GM23338 (cell line): ENCODE measurements at places on chromosomes 7 and 10. TPM values are rescaled to one million over a fixed set of nuclear protein-coding genes. Genes with fewer than 3 reads are reported as not detected.

PLPP4 gene
- 0.31 TPM in 1 of 2 replicates, not detected in the other for total RNA-seq

HNRNPF gene
- 346 and 378 TPM in 2 replicates for total RNA-seq

VWDE gene
- 35.3 and 45.5 TPM in 2 replicates for total RNA-seq

DEPP1 gene
- 0.12 and 1.3 TPM in 2 replicates for total RNA-seq

COL26A1 gene
- 51.7 and 55.0 TPM in 2 replicates for total RNA-seq

C10orf90 gene
- total RNA-seq = 0.43 and 0.76 TPM in 2 replicates

C10orf143 gene
- 0.21 and 0.62 TPM in 2 replicates for total RNA-seq

FGFR2 gene
- 82.5 and 106 TPM in 2 replicates for total RNA-seq

TDRD1 gene
- 1.5 and 1.7 TPM in 2 replicates for total RNA-seq

GAD2 gene
- total RNA-seq = 0.56 and 5.6 TPM in 2 replicates

LIPF gene
- not detected in 2 replicates for total RNA-seq

ELFN1 gene
- 3.5 and 5.0 TPM in 2 replicates for total RNA-seq

PIP gene
- not detected in 2 replicates for total RNA-seq

LRRN3 gene
- 0.23 TPM in 1 of 2 replicates, not detected in the other for total RNA-seq

SCD gene
- 781 and 816 TPM in 2 replicates for total RNA-seq

LRMDA gene
- 0.90 TPM in 1 of 2 replicates, not detected in the other for total RNA-seq

SGCE gene
- total RNA-seq = 46.1 and 52.1 TPM in 2 replicates

SPACDR gene
- total RNA-seq = 0.52 TPM in 1 of 2 replicates, not detected in the other

PRRT4 gene
- total RNA-seq = 0.56 and 1.0 TPM in 2 replicates

TMEM225B gene
- not detected in 2 replicates for total RNA-seq

SPDYE2B gene
- total RNA-seq = not detected in 2 replicates

R3HCC1L gene
- total RNA-seq = 13.6 and 15.8 TPM in 2 replicates

SPDYE6 gene
- total RNA-seq = not detected in 2 replicates

TAS2R5 gene
- 5.1 and 5.8 TPM in 2 replicates for total RNA-seq

CLDN3 gene
- 24.1 and 27.7 TPM in 2 replicates for total RNA-seq

NACAD gene
- 9.9 and 11.2 TPM in 2 replicates for total RNA-seq

CTTNBP2 gene
- total RNA-seq = 22.7 and 26.8 TPM in 2 replicates

FLNC gene
- 9.4 and 11.8 TPM in 2 replicates for total RNA-seq

IQUB gene
- 1.1 and 1.6 TPM in 2 replicates for total RNA-seq

GALNT17 gene
- total RNA-seq = 51.2 and 65.6 TPM in 2 replicates

NUTM2B gene
- 0.35 TPM in 1 of 2 replicates, not detected in the other for total RNA-seq

CALCR gene
- total RNA-seq = 1.4 and 1.6 TPM in 2 replicates

DRGX gene
- total RNA-seq = not detected in 2 replicates

DTX2 gene
- 72.8 and 77.9 TPM in 2 replicates for total RNA-seq

SLC13A1 gene
- not detected in 2 replicates for total RNA-seq

CHRM2 gene
- total RNA-seq = 0.35 TPM in 2 replicates

PNLIPRP3 gene
- not detected in 2 replicates for total RNA-seq

MTURN gene
- 4.7 and 8.7 TPM in 2 replicates for total RNA-seq

SPDYE5 gene
- total RNA-seq = not detected in 2 replicates

ZNF467 gene
- 0.10 and 0.19 TPM in 2 replicates for total RNA-seq

GDF10 gene
- 0.21 and 0.43 TPM in 2 replicates for total RNA-seq
